ENCODE measurements at places on chromosomes 11 and 22.

GRCh38 chr11:132604431-132604830, 927.9 kb downstream of the OPCML start:
- DNase-seq = peak; percentile 82

DNA sequence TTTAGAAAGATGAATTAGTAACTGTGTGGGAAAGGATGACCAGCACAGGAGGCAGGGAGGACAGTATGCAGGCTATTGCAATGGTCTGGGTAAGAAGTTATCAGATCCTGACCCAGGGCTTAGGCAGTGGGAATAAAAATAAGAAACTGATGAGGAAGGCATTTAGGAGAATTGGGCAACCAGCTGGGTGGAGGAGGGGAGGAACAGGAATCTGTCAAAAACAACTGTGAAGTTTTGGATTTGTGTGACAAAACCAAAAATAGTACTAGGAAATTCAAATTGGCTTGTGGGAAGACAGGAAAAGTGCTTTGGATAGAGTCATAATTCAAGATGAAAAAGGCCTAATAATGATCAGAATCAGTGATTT, 27.9 kb downstream of the MMP13 start:
- no peak for DNase-seq

DNA sequence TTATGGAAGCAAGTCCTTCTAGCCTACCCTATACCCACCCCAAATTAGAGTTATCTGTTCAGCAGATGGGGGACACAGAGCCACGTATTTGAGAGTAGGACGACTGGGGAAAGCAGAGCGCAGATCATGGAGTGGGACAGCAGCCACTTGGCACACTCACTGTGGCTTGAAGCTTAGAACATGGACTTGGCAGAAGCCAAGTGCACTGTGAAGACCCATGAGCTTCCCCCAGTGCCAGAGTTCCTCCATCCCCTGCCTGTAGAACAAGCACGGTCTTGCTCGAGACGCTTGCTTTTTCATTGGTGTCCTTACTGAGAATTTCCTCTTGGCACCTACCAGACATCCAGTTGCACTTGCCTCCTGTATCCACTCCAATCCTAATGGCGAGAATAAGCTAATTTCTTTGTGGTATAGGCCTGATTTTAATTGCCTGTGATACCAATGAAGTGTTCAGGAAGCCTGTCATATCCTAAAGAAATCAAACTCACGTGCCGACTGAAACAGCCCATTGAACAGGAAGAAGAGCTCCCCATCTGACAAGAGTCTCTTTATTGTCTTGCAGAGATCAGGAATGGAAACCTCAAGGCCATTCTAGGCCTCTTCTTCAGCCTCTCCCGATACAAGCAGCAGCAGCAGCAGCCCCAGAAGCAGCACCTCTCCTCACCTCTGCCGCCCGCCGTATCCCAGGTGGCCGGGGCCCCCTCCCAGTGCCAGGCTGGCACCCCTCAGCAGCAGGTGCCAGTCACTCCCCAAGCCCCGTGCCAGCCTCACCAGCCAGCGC, 166.9 kb downstream of the NAV2 start:
- DNase-seq = no peak

GRCh38 chr11:131446590-131447275, 76.3 kb downstream of the NTM start:
- DNase-seq = no peak

All from EL (cell line).